Stimulated activated CD8-positive, alpha-beta memory T cell treated with anti-CD3 and anti-CD28 coated beads, Interleukin-12 subunit alpha, Interleukin-12 subunit beta, amount 100 ng/mL, for 4 hours (primary cell): ENCODE measurements at places on chromosomes 7 and 10.

- DNase-seq = no peak
Measured at GRCh38 chr10:88991899-88992320, 1.3 kb downstream of the FAS start.

GRCh38 chr7:30594048-30594539, 584 bp upstream of the GARS1 start:
- DNase-seq = no peak

DNA sequence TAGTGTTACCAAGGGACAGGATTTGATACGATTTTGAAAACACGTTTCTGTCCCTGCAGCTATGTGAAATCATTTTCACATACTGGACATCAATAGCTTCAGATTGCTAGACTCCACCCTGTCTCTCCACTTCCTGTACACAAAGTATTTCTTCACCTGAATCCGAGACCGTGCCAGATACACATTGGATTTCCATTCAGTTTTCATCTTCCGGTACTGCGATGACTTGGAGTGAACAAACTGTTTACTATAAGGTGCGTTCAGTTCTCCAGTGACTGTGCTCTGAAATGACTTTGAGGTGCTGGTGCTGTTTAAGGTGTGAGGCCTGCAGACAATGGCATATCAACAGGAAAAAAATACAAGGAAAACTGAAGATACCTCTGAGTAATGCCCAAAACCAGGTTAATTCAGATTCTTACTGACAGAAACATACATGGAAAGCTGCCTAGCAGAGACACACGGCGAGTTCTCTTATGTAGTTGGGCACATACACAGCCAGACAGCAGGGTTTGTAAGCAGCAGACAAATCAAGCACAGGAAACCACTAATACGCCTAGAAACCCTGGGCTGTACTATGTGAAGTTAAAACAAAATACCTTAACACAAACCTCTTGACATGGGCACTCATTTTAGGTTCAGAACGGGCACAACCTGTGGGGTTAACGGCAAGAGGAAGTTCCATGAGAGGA, 119.2 kb downstream of the GALNT11 start:
- DNase-seq = no peak

DNA sequence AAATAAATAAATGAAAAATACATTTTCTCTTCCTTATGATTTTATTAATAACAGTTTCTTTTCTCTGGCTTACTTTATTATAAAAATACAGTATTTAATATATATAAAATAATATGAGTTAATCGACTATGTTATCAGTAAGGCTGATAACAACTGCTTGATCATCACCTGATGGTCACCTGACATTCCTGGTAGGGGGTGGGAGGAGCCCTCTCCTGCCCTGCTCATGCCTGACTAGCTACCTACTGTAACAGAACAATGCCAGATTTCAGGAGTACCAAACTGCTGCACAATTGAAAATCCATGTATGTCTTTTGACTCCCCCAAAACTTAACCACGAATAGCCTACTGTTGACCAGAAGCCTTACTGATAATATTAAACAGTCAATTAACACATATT, 1.3 kb upstream of the APBB1IP start:
- no peak for DNase-seq

GRCh38 chr7:83778073-83778443, 129.1 kb upstream of the SEMA3E start:
- no peak for DNase-seq

- no peak for DNase-seq
Measured at GRCh38 chr7:25859412-25860274, 292.4 kb upstream of the NFE2L3 start.

- DNase-seq = no peak
Measured at GRCh38 chr10:124957404-124957947, 15.6 kb downstream of the ZRANB1 start.

- no peak for DNase-seq
Measured at GRCh38 chr7:33446551-33446950, 317.2 kb downstream of the BBS9 start.

- no peak for DNase-seq
Measured at GRCh38 chr7:121313793-121314676, 14.8 kb upstream of the WNT16 start.

DNA sequence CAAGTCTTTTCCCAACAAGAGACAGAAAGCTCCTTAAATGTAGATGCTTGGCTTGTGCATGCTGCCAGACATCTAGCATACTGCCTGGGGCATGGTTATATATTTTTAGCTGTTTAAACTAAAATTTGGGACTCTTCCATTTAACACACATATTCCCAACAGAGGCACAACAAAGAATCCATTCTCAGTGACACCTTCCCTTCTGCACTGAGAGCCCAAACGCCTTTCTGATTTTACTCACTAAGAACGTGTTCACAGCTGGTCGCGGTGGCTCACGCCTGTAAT, 49.9 kb downstream of the CPVL start:
- no peak for DNase-seq

- DNase-seq = no peak
Measured at GRCh38 chr10:50561816-50562215, 61.9 kb downstream of the SGMS1 start.

DNA sequence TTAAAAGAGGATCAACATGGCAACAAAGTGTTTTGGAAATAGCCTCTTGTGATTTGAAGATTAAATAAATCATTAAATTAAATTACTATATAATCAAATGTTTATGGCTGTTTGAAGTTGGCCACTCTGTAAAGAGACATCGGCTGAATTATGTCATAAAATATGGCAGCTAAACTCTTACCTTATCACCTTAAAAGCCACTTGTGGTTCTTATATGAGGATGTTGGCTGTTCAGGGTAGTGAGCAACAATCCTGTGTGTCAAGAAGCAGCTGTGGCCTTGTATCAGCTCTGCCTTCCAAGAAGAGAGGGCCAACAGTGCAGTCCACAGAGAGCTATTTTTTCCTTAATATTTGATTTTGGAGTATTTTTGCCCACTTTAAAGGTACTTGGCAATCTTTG, 113.4 kb upstream of the CDK6 start:
- no peak for DNase-seq
